ENCODE measurements at places on chromosomes 5 and 9. TPM values are rescaled to one million over a fixed set of nuclear protein-coding genes. Genes with fewer than 3 reads are reported as not detected.

Gene EFNA5
- total RNA-seq = 0.14 TPM

Gene PAXX
- 6.6 TPM for total RNA-seq

Gene NR5A1
- not detected for total RNA-seq

Gene IRGM
- total RNA-seq = not detected

Gene FOXD4
- total RNA-seq = 0.28 TPM

Gene FBN2
- 87.2 TPM for total RNA-seq

Gene LHX3
- not detected for total RNA-seq

Gene PCDHB5
- 0.57 TPM for total RNA-seq

Gene RASGRF2
- total RNA-seq = 8.0 TPM

Gene CNTNAP3
- total RNA-seq = 0.18 TPM

Gene FOXD4L3
- total RNA-seq = not detected

Gene DBH
- not detected for total RNA-seq

Gene CDH18
- 0.71 TPM for total RNA-seq

Gene SLC34A1
- not detected for total RNA-seq

Gene HAVCR1
- not detected for total RNA-seq

Gene PFN3
- not detected for total RNA-seq

Gene GNPDA1
- total RNA-seq = 43.2 TPM

Gene ABCA1
- total RNA-seq = 232 TPM

Gene C5orf58
- not detected for total RNA-seq

Gene GLE1
- 16.6 TPM for total RNA-seq

Gene GNA14
- total RNA-seq = 0.57 TPM

Gene TICAM2
- total RNA-seq = 3.3 TPM

Gene KIF27
- total RNA-seq = 3.8 TPM

Gene PCDHA1
- under 0.01 TPM for total RNA-seq

Gene GPR151
- total RNA-seq = not detected

Gene MLANA
- not detected for total RNA-seq

Gene AKNA
- total RNA-seq = 7.1 TPM

Gene GABRB2
- under 0.01 TPM for total RNA-seq

Gene ENTREP1
- not detected for total RNA-seq

Gene TMC1
- total RNA-seq = 0.43 TPM

Gene SCGB3A2
- total RNA-seq = not detected

Gene MYO10
- total RNA-seq = 105 TPM

Gene FBLL1
- 0.74 TPM for total RNA-seq

Gene SLC6A3
- total RNA-seq = not detected

Gene PAM
- total RNA-seq = 384 TPM

Gene CRB2
- total RNA-seq = under 0.01 TPM

Gene PCDHB3
- total RNA-seq = 0.55 TPM

Gene CEP72
- 2.0 TPM for total RNA-seq

Gene HAND1
- total RNA-seq = not detected

Gene CLIC3
- 7.8 TPM for total RNA-seq

Gene IL3
- not detected for total RNA-seq

Gene PCDHB8
- 0.09 TPM for total RNA-seq

Gene PLAA
- total RNA-seq = 32.1 TPM

Gene PHF24
- under 0.01 TPM for total RNA-seq

Gene LHX2
- not detected for total RNA-seq

Gene HK3
- total RNA-seq = not detected

Gene TPM2
- 1,291 TPM for total RNA-seq

Gene RASEF
- 0.14 TPM for total RNA-seq

Gene NUTM2F
- total RNA-seq = not detected

Gene SELENOP
- 131 TPM for total RNA-seq

Gene PGM5
- 14.9 TPM for total RNA-seq

Gene CAVIN4
- total RNA-seq = 1.1 TPM

Gene FAM200C
- 3.0 TPM for total RNA-seq

Gene FCN1
- total RNA-seq = not detected

Gene CAMK2A
- total RNA-seq = 0.71 TPM

Data from smooth muscle cell of bladder (primary cell).